Fibroblast of skin of scalp (primary cell): ENCODE measurements at places on chromosomes 1 and 21.

DNA sequence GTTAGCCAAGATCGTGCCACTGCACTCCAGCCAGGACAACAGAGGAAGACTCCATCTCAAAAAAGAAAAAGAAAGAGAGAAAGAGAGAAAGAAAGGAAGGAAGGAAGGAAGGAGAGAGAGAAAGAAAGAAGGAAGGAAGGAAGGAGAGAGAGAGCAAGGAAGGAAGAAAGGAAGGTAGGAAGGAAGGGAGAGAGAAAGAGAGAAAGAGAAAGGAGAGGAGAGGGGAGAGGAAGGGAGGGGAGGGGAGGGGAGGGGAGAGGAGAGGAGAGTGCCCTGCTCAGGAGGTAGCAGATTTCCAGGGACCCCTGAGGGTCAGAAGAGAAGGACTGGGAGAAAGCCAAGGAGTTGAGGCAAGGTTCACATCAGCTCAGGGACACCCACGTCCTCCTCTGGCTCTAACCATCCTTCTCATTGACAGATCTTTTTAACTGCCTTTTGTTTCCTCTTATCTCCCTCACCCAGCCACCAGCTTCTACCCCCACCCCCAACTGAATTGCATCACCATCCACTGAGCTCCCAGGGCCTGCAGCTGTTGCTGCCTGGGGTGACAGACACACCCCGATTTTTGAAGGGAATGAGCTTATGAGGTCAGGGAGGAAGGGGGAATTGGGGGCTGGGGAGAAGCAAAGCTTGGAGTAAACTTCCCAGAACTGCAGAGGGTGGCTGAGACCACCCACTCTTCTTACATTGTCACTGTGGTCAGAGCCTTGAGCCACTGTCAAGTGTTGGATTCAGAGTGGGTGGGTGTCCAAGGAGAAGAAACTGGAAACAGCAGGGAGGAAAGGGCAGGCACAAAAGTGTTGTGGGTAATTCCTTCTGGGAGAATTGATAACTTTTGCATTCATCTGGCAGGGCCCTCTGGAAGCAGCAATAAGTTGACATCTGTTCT is 91.6 kb downstream of the GLUL start:
- peak; percentile 19 for DNase-seq

DNA sequence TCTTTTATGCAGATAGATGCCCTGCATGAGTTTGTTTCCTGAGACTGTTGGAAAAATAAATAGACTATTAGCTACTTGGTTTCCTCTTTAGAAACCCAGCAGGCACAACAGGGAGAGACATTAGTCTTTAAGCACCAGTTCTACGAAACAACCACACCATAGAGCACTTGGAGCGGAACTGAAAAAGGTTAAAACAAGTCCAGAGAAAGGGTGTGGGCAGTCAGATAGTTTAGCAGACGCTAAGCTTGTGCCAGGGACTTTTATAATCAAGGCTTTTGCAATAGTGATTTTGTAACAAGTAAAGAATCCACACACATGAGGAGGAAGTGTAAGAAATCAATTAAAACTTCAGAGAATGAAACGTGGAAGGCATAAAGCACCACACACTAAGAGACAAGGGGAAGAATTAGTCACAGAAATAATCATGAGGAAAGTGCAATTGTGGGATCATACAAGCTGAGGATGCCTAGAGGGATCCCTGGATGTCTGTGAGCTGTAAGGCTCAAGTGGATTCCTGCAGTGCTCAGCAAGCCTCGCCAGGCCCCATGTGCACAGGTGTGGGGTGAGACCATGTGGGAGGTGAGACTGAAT is 37.8 kb upstream of the TLR5 start:
- peak; percentile 13 for DNase-seq

GRCh38 chr1:208071435-208072031 is 160.6 kb upstream of the CD34 start:
- DNase-seq: no peak

DNA sequence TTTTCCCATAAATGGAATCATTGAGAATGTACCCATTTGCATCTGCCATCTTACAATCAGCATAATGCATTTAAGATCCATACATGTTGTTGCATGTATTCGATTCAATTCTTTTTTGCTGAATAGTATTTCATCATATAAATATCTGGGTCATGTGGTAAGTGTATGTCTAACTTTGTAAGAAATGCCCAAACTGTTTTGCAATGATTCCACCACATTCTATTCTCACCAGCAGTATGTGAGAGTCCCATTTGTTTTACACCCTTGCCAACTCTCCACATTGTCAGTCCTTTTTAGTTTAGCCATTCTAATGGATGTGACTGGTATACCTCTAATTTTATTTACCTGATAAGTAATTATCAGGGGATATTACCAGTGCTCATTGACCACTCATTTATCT is 115.8 kb upstream of the PBX1 start:
- no peak for DNase-seq

- DNase-seq: no peak
These were observed 68.9 kb upstream of the TSPAN2 start for GRCh38 chr1:115158181-115158580.

DNA sequence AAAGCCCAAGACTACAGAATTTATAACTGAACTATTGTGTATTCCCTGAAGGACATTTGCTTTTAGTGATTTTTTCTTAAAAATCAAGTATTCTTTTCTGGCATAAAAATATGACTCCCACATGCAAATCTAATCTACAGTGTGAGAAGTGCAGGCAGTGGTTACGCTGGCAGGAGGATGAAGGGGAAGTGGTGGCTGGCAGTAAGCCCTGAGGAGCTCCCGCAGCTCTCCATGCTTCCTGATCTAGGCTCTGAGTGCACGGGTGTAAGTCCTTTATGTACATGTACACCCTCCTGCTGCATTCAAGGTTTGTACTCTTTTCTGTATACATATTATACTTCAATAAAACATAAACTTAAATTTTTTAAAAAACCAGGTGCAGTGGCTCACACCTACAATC is 67.5 kb upstream of the PRDX6 start:
- peak; percentile 85 for DNase-seq

DNA sequence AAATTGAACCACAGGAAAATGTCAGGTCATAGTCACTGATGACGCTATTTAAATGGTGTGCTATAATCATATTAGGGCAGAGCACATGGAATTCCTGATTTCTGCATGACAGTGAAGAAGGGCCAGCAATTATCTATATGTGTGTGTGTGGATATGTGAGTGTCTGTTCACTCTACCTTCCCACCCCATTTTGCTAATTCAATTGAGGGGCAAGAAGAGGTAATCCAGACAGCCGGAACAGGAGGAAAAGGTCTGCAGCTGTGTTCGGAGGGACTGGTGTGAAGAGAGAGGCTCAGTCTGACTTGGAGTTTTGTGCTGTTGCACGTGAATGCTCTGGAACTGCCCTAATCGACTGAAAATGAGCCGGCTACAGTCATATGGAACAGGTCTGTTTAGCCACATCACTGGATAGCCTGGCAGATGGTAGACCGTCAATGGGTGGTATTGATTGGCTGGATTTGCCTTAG is 5.1 kb upstream of the ELAVL4 start:
- no peak for DNase-seq

DNA sequence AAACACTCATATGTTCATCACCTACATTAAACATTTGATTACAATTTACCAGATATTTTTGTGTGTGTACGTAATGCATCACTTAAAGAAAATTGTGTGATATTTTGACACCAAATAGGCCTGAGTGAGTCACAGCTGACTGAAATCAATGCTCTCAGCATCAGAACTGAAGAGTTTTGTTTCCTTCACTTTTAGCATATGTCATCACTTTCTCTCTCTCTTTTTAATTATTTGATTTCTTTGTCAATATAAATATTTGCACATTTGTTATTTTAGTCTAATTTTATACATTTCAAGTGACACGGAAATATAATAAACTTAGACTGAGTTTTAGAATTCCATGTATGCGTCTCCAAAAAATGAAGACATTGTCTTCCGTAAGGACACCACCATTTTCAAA is 545.3 kb downstream of the PTPRC start:
- DNase-seq: no peak

- no peak for DNase-seq
These were observed at the start of gene RAP1GAP for GRCh38 chr1:21669258-21670058. Gene RAP1GAP (minus strand): TSS chr1:21669357. CDS start chr1:21620032, 49,325 bp downstream.

DNA sequence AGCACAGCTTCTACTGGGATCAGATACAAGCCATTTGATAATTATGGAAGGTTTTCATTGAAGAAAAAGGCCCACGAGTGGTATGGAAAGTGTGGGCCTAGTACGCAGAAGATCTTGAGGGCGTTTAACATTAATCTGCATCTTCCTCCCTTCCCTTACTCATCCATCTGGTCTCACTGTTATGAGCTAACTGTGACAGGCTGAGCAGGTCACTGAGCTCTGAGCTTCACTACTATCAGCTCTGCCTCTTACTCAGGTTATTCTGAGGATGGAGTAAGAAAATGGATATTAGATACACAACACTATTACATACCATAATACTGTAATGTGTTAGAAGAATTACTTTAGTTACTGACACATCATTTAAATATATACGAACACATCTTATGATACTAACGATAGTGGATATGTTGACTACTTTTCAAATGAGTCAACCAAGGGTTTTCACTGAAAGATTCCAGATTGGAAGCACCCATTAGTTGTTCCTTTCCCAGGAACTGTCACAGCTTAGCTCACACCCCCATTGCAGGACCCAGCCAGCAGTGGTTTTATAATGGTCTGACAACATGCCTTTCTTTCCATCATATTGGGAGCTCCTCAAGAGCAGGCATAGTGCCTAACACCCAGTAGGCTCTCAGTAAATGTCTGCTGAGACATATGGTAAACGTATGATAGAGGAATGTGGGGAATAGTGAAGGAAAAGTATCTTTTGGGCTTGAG is 97.8 kb upstream of the C8B start:
- peak; percentile 29 for DNase-seq

DNA sequence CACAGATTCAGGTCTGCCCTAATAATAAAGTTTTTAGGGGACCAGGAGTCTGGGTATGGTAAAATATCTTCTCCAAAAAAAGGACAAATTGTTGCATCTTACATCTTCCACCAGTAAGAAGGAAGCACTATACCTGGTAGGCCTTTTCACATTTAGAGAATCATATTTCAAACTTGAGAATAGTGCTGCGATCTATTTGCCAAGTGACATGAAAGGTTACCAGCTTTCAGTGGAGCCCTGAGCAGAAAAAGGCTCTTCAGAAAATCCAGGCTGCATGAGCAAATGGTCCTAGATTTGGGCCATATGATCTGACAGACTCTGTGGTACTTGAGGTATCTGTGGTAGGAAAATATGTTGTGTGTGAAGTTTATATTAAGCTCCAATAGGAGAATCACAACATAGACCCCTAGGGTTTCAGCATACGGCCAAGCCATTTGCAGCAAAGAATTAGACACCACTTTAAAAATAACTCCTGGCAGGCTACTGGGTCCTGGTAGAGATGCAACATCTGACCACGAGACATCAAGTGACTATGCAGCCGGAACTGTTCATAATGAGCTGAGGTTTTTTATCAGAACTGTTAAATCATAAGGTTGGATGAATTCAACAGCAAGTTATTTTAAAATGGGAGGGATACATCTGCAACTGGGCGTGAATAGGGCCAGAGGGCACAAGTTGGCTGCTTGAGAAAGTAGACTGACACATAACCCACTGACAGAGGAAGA is 38.6 kb upstream of the CCDC190 start:
- peak; percentile 79 for DNase-seq

DNA sequence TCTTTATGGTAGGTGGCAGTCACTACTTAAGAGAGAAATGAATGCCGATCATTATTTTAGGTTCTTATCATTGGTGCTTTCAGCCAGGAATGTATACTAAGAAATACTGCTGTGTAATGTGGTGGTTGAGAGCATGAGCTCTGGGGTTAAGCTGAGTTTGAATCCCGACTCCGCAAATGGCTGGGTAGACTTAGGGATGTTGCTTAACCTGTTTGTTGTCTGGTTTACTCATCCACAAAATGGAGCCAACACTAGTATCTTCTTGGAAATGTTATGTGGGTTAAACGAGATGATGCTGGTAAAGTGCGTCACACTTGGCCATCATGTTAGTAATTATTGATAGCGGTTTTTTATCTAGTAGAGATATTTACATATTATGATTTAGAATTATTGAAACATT is 83.8 kb downstream of the WDR3 start:
- no peak for DNase-seq

GRCh38 chr1:61130338-61131000 is 48.1 kb downstream of the NFIA start:
- no peak for DNase-seq

DNA sequence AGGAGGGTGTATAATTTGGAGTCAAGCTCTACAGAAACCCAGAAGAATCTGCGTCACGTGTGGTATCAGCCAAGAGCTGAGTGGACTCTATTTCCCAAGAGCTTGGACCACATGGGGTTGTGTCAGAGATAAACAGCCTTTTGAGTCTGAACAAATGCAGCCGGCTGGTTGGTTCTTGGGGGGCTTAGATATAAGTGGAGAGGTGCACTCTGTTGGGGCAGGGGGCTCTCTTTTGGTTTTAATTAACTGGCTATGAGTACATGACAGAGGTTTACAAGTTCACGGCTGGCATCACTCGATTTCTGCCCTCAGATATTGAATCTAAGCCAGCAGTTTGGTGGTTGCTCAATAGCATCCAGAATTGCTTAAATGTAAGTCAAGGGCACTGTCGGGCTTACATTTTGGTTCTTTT is 501 bp upstream of the MRAP start:
- DNase-seq: no peak

DNA sequence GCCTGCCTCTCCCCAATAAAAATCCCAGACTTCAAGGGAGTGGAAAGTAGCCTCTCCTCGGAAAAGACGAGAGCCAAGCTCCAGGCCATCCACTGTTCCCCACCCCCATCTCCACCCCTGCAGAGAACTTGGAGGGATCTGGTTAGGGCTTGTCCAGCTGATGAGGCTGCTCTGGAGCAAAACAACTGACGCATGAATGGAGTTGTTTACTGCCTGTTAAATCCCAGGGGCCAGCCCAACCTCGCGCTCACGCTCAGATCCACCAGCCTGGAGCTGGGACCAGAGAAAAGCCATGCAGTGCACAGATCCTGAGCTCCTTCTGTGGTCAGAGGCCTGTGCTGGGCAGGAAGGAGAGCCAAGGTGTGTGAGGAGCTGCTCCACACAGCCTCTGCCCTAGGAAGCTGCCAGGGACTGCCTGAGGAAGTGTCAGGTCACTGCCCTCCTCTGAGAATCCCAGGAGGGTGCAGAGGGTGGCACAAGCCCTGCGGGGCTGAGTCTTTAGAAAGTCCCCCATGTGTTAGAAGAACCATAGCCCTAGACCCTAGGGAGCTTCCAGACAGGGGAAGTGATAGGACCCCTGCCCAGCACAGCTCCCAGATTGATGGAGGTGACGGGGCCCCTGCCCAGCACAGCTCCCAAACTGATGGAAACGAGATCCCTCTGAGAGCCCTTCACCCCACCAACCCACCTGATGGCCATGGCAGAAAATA is 109.0 kb upstream of the IPO9 start:
- DNase-seq: peak; percentile 85

- no peak for DNase-seq
These were observed 184.1 kb upstream of the NCAM2 start for GRCh38 chr21:20814090-20814489.

GRCh38 chr21:41068967-41069642 is 98.9 kb upstream of the BACE2 start:
- peak; percentile 71 for DNase-seq

GRCh38 chr1:1438531-1439381 is 3.3 kb downstream of the VWA1 start:
- DNase-seq: no peak
